Activated CD4-positive, alpha-beta T cell treated with anti-CD3 and anti-CD28 coated beads, Interleukin-2, amount 10 ng/mL, durations not matched to agents 7 days and 5 days (primary cell): ENCODE measurements at places on chromosomes 6 and 20. TPM values are rescaled to one million over a fixed set of nuclear protein-coding genes. Genes with fewer than 3 reads are reported as not detected.

- H3K36me3 ChIP-seq: no peaks in the 10 kb centered on the region
- no peak for DNase-seq
- no peaks in the 10 kb centered on the region for H3K27me3 ChIP-seq
- no peaks in the 10 kb centered on the region for H3K4me1 ChIP-seq
These were observed 179.7 kb upstream of the SCGN start for GRCh38 chr6:25472306-25472705.

GRCh38 chr20:51399006-51399890, 143.3 kb downstream of the NFATC2 start:
- H3K36me3 ChIP-seq: peaks cover 78% of the 10 kb centered on the region
- no peak for DNase-seq
- no peak overlapping the region for H3K4me3 ChIP-seq

- H3K4me1 ChIP-seq: peaks cover 2% of the 10 kb centered on the region
- no peak for DNase-seq
- no peaks in the 10 kb centered on the region for H3K27me3 ChIP-seq
- H3K27ac ChIP-seq: no peak overlapping the region
- no peaks in the 10 kb centered on the region for H3K36me3 ChIP-seq
- H3K4me3 ChIP-seq: no peak overlapping the region
These were observed 26.9 kb downstream of the RRAGD start for GRCh38 chr6:89385156-89385667.

Gene TRERF1
- total RNA-seq: 18.6 TPM

Gene PSMB8
- total RNA-seq: 379 TPM

Gene CCDC170
- total RNA-seq: not detected

Gene SIRPD
- 0.27 TPM for total RNA-seq
